Chondrocyte (in vitro differentiated cells): ENCODE measurements at places on chromosomes 3 and 15. TPM values are rescaled to one million over a fixed set of nuclear protein-coding genes. Genes with fewer than 3 reads are reported as not detected.

- no peak overlapping the region for H3K4me3 ChIP-seq
Measured at GRCh38 chr15:24777307-24777706, 101.7 kb downstream of the NPAP1 start.

DNA sequence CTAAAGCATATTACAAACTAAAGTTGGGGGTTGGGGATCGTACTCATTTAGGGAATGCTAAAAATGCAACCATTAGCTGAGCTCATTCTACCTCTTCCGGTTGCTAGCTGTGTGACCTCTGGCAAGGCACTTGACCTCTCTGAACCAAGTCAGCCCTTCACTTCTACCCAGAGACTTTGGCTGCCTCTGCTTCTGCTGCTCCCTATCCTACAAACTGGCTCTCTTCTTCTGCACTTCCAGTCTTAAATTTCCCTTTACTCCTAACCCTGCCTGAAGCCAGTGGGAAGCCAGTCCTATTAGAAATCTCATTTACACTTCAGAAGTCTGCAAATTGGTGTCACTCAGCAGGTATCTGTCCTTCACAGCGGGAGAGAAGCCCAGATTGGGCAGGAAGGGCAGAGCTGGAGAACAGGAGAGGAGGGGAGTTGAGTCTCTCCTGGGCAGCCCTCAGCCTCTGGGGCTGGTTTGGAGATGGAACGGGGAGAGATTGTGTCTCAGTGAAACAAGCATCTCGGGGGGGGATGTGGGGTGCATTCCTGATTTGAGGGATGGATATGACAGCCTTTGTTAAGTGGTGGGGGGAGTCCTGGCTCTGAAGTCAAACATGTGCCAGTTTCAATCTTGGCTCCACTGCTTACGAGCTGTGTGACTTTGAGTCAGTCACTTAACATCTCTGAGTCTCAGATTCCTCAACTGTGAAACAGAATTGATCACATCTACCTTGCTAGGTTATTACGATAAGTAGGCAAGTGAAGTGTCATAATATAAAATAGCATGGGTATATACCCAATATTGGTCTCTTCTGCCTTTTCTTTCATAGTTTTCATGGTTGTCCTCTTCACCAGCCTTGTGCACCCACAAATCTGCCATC lies 7.8 kb upstream of the AEN start:
- DNase-seq: no peak
- H3K27me3 ChIP-seq: peaks cover 28% of the 10 kb centered on the region
- H3K4me3 ChIP-seq: no peak overlapping the region

GRCh38 chr3:124620600-124621063 lies 109.6 kb upstream of the UMPS start:
- H3K4me3 ChIP-seq: no peak overlapping the region
- no peaks in the 10 kb centered on the region for H3K27me3 ChIP-seq
- no peaks in the 10 kb centered on the region for H3K36me3 ChIP-seq
- no peak for DNase-seq
- H3K27ac ChIP-seq: no peak overlapping the region
- no peaks in the 10 kb centered on the region for H3K4me1 ChIP-seq

DNA sequence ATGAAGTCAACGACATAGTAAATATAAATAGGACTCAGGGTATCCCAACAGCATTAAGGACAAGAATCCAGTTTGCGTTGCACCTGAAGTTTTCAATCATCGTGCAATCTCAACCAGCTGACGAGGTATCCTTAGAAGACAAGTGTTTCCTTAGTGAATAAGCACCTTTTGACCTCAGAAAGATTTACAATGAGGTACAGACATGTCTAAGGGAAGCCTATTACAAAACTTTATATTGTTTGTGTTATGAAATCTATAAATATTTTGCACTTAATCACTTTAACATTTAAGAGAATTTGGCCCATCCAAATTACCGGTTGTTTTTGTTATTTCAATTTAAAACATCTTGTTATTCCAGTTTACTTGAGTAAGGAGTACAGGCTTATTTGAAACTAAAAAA lies 64.9 kb upstream of the PRICKLE2 start:
- H3K27me3 ChIP-seq: no peaks in the 10 kb centered on the region
- H3K36me3 ChIP-seq: no peaks in the 10 kb centered on the region
- H3K27ac ChIP-seq: no peak overlapping the region
- peaks cover 26% of the 10 kb centered on the region for H3K4me1 ChIP-seq
- H3K4me3 ChIP-seq: no peak overlapping the region
- no peak for DNase-seq

GRCh38 chr15:59307165-59307537 lies 65.5 kb downstream of the MYO1E start:
- H3K4me1 ChIP-seq: peaks cover 39% of the 10 kb centered on the region
- no peak for DNase-seq
- no peaks in the 10 kb centered on the region for H3K36me3 ChIP-seq
- peak overlapping the region; percentile 73 for H3K27ac ChIP-seq

DNA sequence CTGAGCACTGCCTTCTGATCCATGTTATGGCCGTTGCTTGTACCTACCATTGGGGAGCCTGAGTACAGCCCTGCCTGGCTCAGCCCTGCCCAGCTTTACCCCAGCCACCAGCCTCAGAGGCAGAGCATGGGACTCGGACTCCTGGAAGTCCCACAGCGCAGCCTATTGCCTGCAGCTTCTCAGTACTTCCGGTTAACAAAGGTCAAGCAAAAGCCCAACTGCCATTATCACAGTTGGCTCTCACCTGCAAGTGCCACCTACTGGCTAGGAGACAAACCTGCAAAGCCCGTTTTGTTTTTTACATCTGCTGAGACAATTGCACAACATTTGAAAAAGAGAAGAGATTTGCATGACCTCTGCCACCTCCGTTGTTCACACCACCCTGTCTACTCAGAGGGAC lies 1081.7 kb downstream of the NAALADL2 start:
- H3K4me1 ChIP-seq: peaks cover 4% of the 10 kb centered on the region
- no peak overlapping the region for H3K27ac ChIP-seq
- no peak overlapping the region for H3K4me3 ChIP-seq
- no peak for DNase-seq
- H3K27me3 ChIP-seq: no peaks in the 10 kb centered on the region

GRCh38 chr3:129688271-129688895 lies 81.9 kb upstream of the PLXND1 start:
- H3K36me3 ChIP-seq: no peaks in the 10 kb centered on the region
- peaks cover 40% of the 10 kb centered on the region for H3K4me1 ChIP-seq
- DNase-seq: no peak
- peak overlapping the region; percentile 68 for H3K27ac ChIP-seq

GRCh38 chr15:49235446-49236124 lies 65.5 kb downstream of the GALK2 start:
- no peaks in the 10 kb centered on the region for H3K27me3 ChIP-seq
- no peak for DNase-seq
- peaks cover 14% of the 10 kb centered on the region for H3K4me1 ChIP-seq
- H3K36me3 ChIP-seq: peaks cover 7% of the 10 kb centered on the region
- peak overlapping the region; percentile 62 for H3K27ac ChIP-seq
- no peak overlapping the region for H3K4me3 ChIP-seq

GRCh38 chr15:26628879-26629529 lies 143.9 kb downstream of the GABRB3 start:
- peak overlapping the region; percentile 77 for H3K4me3 ChIP-seq
- peak overlapping the region; percentile 58 for H3K27ac ChIP-seq
- no peaks in the 10 kb centered on the region for H3K36me3 ChIP-seq
- peak; percentile 97 for DNase-seq
- H3K4me1 ChIP-seq: peaks cover 3% of the 10 kb centered on the region
- H3K27me3 ChIP-seq: peaks cover 1% of the 10 kb centered on the region

- peak overlapping the region; percentile 96 for H3K27ac ChIP-seq
- H3K36me3 ChIP-seq: peaks cover 3% of the 10 kb centered on the region
- peak overlapping the region; percentile 81 for H3K4me3 ChIP-seq
- no peak for DNase-seq
- H3K27me3 ChIP-seq: no peaks in the 10 kb centered on the region
Measured at GRCh38 chr3:71585887-71586809, 2.6 kb upstream of the FOXP1 start.

GRCh38 chr3:10396931-10397330 lies 76.0 kb upstream of the SEC13 start:
- DNase-seq: peak; percentile 55
- H3K27me3 ChIP-seq: peaks cover 11% of the 10 kb centered on the region
- H3K4me1 ChIP-seq: peaks cover 14% of the 10 kb centered on the region
- no peaks in the 10 kb centered on the region for H3K36me3 ChIP-seq
- no peak overlapping the region for H3K27ac ChIP-seq
- no peak overlapping the region for H3K4me3 ChIP-seq

DNA sequence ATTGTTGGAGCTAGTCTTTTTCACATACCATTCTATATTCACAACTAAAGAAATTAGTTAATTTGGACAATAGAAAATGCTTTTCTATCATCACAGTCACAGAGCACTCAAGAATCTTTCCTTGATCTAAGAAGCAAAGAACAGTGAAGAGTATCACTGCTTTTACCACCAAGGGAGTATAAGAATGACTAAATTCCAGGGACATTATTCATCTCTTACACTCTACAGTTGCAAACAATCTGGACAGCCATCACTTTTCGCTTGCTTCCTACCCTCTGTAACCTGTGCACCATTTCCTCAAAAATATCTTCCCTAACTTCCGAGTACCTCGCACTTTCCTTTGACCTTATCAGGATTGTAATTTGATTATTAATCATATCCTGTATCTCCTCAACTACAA lies 359.5 kb upstream of the TMCO5A start:
- H3K27ac ChIP-seq: no peak overlapping the region
- no peaks in the 10 kb centered on the region for H3K4me1 ChIP-seq
- no peak overlapping the region for H3K4me3 ChIP-seq
- H3K36me3 ChIP-seq: no peaks in the 10 kb centered on the region
- no peak for DNase-seq

GRCh38 chr3:108909799-108910198 lies 43.9 kb downstream of the GUCA1C start:
- H3K4me3 ChIP-seq: no peak overlapping the region
- H3K27ac ChIP-seq: no peak overlapping the region
- no peaks in the 10 kb centered on the region for H3K4me1 ChIP-seq
- H3K27me3 ChIP-seq: peaks cover 20% of the 10 kb centered on the region
- no peak for DNase-seq
- no peaks in the 10 kb centered on the region for H3K36me3 ChIP-seq

- H3K27me3 ChIP-seq: no peaks in the 10 kb centered on the region
- H3K4me3 ChIP-seq: no peak overlapping the region
- H3K36me3 ChIP-seq: peaks cover 2% of the 10 kb centered on the region
- no peaks in the 10 kb centered on the region for H3K4me1 ChIP-seq
- no peak for DNase-seq
Measured at GRCh38 chr15:50123861-50124557, 5.0 kb upstream of the ATP8B4 start.

DNA sequence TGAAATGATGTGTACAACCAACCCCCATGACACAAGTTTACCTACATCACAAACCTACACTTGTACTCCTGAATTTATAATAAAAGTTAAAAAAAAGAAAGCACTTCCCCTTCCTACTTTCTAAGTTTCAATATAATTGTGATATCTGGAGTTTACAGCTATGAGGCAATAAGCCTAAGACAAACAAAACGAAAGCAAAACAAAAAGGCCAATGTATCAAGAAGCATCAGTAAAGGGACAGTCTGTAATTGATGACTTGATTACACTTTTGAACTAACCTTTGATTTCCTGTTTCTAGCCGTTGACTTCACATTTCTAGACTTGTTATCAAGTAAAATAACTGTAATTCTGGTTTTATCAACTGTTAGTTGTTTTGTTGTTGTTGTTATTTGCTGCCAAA lies 187.5 kb upstream of the CNTN3 start:
- DNase-seq: no peak
- H3K27me3 ChIP-seq: no peaks in the 10 kb centered on the region
- H3K36me3 ChIP-seq: no peaks in the 10 kb centered on the region

- H3K27me3 ChIP-seq: peaks cover 30% of the 10 kb centered on the region
- H3K27ac ChIP-seq: no peak overlapping the region
- DNase-seq: no peak
- H3K36me3 ChIP-seq: no peaks in the 10 kb centered on the region
- H3K4me3 ChIP-seq: no peak overlapping the region
Measured at GRCh38 chr3:100634493-100635272, 25.3 kb downstream of the ADGRG7 start.

GRCh38 chr15:25527118-25527517 lies 88.3 kb upstream of the UBE3A start:
- H3K4me3 ChIP-seq: no peak overlapping the region
- H3K4me1 ChIP-seq: no peaks in the 10 kb centered on the region
- H3K27ac ChIP-seq: no peak overlapping the region
- H3K27me3 ChIP-seq: no peaks in the 10 kb centered on the region
- H3K36me3 ChIP-seq: peaks cover 3% of the 10 kb centered on the region

DNA sequence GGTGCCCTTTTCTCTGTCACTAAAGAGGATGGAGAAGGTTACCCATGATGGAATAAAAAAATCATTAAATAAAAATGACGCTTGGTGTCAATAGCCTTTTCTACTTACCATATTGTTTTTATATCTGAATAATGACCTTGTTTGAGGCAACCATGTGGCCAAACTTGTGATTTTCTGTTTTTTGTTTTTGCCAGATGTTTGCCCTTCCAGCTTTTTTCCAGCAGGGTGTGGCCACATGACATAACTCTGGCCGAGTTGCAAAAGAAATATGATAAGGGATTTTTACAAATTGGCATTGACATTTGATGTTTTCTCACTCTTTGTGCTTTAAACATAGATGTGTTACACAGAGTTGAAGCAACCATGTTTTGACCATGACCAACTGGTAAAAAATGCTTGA lies 39.7 kb upstream of the EPHA3 start:
- H3K4me1 ChIP-seq: peaks cover 4% of the 10 kb centered on the region
- H3K4me3 ChIP-seq: no peak overlapping the region
- H3K27ac ChIP-seq: no peak overlapping the region

The RNU6-1 gene
- not detected in 3 replicates for total RNA-seq

The RTP4 gene
- total RNA-seq: not detected in 3 replicates

The HAPLN3 gene
- total RNA-seq: 29.9 to 78.2 TPM (median 73.7 TPM) in 3 replicates

The TRIM42 gene
- total RNA-seq: not detected in 3 replicates

The C3orf85 gene
- not detected in 3 replicates for total RNA-seq

The RNU5B-1 gene
- total RNA-seq: 11.4 TPM in 1 of 3 replicates, not detected in the others

The CLN6 gene
- 18.0 to 20.8 TPM (median 19.2 TPM) in 3 replicates for total RNA-seq
